Glomerular endothelial cell (primary cell): ENCODE measurements at places on chromosomes 3 and 15.

GRCh38 chr3:134608023-134608770 lies 42.6 kb downstream of the KY start:
- no peak for DNase-seq

GRCh38 chr15:64051407-64052259 lies 5.3 kb upstream of the DAPK2 start:
- no peak for DNase-seq

GRCh38 chr3:31277582-31277981 lies 255.1 kb upstream of the STT3B start:
- DNase-seq: peak; percentile 80

DNA sequence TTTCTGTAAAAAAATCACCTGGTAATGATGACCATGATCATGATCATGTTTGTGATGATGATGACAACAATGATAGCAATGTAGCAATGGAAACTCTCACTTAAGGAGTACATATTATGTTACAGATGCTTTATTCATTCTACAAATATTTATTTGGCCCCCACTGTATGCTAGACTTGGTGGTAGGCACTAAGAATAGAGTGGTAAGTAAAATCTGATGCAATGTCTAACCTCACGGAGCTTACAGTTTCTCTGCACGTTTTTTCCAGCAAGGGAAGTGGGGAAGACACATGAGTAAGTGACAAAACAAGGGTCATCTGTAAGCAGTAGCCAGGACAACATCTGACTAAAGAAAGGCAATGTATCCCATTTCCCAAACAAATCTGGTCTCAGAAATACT lies 199.4 kb upstream of the MRPL3 start:
- no peak for DNase-seq

DNA sequence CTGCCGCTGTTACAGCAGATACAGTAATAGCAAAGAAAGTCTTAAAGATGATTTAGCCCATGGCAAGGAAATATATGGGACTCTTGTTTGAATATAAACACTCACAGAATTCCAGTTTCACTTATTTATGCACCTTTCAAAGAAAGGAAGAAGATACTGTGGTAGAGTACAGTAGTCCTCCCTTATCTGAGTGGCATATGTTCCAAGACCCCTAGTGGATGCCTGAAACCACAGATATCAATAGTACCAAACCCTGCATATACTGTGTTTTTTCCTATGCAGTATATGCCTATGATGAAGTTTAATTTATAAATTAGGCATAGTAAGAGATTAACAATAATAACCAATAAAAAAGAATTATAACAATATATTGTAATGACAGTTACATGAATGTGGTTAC lies 8.2 kb downstream of the MAP2K1 start:
- no peak for DNase-seq
